ENCODE measurements at places on chromosomes 1 and 21. TPM values are rescaled to one million over a fixed set of nuclear protein-coding genes. Genes with fewer than 3 reads are reported as not detected.

Gene SLC6A17
- total RNA-seq, result 5.6 TPM

Gene PTGFR
- total RNA-seq, result not detected

Gene SOAT1
- total RNA-seq, result 28.0 TPM

Gene CAPZA1
- total RNA-seq, result 62.6 TPM

Data from A549 treated with CpdA at 1 μM for 4 hours (cell line).